Non-pigmented ciliary epithelial cell (primary cell): ENCODE measurements at places on chromosomes 2 and 18.

- no peak for DNase-seq
Measured at GRCh38 chr2:198664321-198664720, 793.4 kb downstream of the SATB2 start.

DNA sequence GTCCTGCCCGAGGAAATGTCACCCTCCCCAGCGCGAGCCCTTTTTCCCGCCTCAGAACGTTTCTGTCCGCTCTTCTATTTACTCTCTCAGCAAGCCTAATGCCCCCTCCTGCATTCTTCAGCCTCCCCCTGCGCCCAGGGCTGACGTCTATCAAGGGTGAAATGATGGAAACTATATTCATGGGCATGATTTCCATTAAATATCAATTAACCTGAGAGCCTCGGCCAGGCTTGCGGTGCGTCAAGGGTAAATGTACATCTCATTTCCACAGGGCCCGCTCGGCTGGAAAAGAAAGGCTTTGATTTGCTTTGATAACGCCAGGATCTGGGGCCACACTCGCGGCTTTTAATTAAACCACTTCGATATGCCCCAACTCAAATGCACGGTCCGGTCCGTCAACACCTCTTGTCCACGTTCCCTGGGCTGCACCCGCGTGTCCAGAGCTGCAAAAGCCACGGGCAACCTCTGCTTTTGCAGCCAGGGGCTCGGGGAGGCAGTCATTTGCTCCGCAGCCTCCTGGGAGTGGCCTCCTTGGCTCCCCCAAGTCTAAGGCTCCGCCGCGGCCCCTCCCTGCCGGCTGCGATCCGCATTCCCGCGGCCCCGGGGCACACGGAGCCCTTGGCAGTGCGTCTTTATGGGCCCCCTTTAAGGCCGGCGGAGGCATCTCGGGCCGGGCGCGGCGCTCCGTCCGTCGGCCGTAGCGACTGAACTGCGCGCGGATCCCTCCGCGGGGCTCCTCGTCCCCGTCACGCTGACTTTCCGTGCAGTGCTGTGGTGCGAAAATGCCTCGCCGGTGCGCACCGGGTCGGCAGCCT lies at the start of gene HOXD8:
HOXD8 (plus strand) TSS at position 724 of the 815 bp plus-strand sequence. CDS start 662 bp downstream, outside the sequence.
- no peak for DNase-seq

GRCh38 chr18:49094979-49095632 lies 144.3 kb upstream of the SMAD7 start:
- DNase-seq, result peak; percentile 60

DNA sequence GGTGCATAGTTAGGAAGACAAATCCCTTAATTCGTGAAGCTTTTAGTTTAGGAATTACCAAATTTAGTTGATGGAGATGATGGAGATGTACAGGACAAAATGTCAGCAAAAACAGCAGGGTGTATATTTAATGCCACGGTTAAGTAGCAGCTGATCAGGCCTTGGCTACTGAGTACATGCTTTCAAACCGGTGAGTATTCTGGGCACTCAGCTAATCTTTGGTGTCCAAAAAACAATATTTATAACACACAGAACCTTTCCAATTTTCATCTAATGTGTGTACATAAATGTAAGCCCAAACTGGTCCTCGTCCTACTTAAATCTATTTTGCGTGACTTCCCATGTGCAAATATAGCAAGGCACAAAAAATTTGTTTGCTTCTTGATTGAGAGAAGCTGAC lies 703.4 kb upstream of the LINC00305 start:
- no peak for DNase-seq

DNA sequence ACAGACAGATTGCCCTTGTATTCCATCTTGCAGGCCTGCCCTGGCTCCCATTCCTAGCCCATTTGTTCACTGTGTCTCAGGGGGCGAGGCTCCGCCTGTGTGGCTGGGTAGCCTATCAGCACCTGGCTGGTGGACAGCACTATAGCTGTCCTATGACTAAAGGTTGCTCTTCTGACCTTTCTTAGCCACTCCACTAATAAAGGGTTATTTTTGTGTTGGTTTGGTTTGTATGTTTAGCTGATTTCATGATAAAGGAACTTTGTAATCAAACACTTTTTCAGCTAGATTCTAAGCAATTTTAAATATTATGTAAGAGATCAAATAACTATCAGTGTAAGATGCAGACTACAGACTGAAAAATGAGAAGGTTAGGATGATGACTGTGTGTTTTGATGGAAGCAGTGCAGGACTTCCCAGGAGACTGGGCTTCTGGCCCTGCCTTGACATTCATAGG lies 72.2 kb downstream of the CRIM1 start:
- no peak for DNase-seq

- DNase-seq, result no peak
Measured at GRCh38 chr2:129074298-129074920, 755.7 kb upstream of the HS6ST1 start.

GRCh38 chr2:24049485-24050021 lies at the start of gene FKBP1B:
Gene FKBP1B, plus strand, starts transcription at chr2:24049741. Its CDS starts 109 bp downstream, at chr2:24049850.
- peak; percentile 13 for DNase-seq

GRCh38 chr2:20957788-20958525 lies 85.9 kb downstream of the APOB start:
- no peak for DNase-seq

DNA sequence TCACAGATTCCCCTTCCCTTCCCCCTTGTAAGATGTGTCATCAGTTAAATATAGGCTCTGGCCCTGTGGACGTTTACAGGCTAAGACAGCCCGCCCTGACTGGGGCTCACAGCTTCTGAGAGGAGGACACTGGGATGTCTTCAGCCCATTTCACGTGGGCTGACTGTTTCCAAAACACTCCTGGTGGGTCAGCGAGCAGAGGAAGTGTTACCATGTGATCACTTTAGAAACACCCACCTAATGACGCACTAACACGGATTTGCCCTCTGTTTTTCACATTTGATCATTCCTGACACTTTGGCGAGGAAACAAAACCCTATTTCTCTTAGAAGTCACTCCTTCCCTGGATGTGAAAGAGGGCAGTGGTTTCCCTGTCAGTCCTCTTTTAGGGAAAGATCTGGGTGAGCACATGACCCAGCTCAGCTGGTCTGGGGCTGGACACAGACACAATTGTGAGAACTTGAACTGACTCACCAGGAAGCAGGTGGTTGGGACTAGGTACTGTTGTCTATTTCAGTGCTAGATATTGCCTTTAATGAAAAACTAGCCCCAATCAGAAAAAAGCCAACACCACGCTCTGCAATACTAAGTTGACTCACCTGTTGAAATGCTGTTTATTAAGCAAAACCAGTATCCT lies 38.8 kb downstream of the BMP10 start:
- peak; percentile 46 for DNase-seq

GRCh38 chr2:27854229-27854862 lies 35.8 kb downstream of the RBKS start:
- DNase-seq, result no peak

GRCh38 chr2:225649274-225649673 lies 249.8 kb downstream of the NYAP2 start:
- no peak for DNase-seq

- no peak for DNase-seq
Measured at GRCh38 chr2:3296182-3296972, 81.2 kb downstream of the EIPR1 start.

- DNase-seq, result no peak
Measured at GRCh38 chr2:73968357-73968937, 16.3 kb upstream of the TET3 start.

GRCh38 chr2:19536136-19536535 lies 177.7 kb upstream of the OSR1 start:
- DNase-seq, result no peak

DNA sequence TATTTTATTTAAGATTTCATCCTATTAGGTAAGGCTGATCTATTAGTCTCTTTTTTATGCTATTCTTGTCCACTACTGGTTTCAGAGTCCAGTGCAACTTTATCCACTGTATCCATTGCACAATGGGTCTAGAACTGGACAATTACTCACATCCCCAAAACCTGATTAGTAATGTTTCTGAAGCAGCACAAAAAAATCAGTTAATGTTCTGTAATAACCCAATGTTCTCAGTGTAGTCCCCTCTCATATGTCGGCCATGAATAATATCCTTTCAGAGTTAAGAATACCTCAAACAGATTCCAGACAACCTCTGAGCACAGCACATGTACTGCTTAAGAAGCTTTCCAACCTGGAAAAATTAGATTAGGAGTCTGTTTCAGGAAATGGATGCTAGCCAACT lies 29.7 kb downstream of the MGAT4A start:
- DNase-seq, result no peak
